Inflammatory macrophage treated with lipopolysaccharide for 1 hour (primary cell): ENCODE measurements at places on chromosomes 3 and 15.

- no peak for DNase-seq
These were observed 161.8 kb upstream of the TOPAZ1 start for GRCh38 chr3:44079916-44080315.

GRCh38 chr15:46300716-46301115, 665.9 kb downstream of the SQOR start:
- no peak for DNase-seq

GRCh38 chr3:184073621-184074020, 20.8 kb downstream of the HTR3C start:
- no peak for DNase-seq

- DNase-seq = no peak
These were observed 22.2 kb downstream of the MELTF start for GRCh38 chr3:197007296-197007940.

GRCh38 chr15:39581793-39582285, 960 bp downstream of the THBS1 start:
- no peak for DNase-seq

- no peak for DNase-seq
These were observed 416.5 kb upstream of the TGFBR2 start for GRCh38 chr3:30189900-30190299.

- DNase-seq = peak; percentile 12
These were observed 92.5 kb downstream of the CHSY1 start for GRCh38 chr15:101159096-101159935.

DNA sequence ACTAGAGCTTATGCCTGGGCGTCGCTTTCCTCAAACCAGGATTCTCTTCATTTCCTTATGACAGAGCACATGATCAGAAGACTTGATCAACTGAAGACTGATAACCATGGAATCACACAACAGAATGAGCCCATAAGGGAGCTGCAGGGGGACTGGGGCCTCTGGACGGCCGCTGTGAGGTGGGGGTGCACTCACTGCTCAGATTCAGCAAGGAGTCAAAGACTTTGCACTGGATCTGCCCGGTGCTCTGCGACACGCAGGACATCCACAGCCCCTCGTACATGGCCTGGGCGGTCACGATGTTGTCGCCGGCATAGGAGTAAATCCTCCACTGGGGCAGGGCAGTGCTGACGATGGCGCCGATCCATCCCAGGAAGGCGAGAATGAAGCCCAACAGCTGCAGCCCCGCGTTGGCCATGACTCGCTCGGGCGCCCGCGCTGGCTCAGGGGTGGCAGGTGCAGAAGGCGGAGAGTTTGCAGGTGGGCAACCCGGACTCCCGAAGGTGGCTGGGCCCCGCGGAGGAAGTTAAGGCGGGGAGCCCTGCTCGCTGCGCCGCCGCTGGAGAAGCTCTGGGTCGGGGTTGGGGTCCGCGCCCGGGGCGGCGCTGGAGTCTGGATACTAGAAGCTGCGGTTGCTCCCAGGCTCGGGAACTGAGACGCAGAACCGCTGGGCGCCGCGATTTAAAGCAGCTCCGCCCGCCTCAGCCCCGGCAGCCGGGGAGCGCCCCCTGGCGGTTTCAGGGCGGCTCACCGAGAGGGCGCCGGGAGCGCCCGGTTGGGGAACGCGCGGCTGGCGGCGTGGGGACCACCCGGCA, at the start of gene CLDN1:
Gene CLDN1, minus strand, starts transcription at position 658 of the 815 bp plus-strand sequence. Its CDS starts 240 bp downstream, at position 418.
- peak; percentile 55 for DNase-seq

DNA sequence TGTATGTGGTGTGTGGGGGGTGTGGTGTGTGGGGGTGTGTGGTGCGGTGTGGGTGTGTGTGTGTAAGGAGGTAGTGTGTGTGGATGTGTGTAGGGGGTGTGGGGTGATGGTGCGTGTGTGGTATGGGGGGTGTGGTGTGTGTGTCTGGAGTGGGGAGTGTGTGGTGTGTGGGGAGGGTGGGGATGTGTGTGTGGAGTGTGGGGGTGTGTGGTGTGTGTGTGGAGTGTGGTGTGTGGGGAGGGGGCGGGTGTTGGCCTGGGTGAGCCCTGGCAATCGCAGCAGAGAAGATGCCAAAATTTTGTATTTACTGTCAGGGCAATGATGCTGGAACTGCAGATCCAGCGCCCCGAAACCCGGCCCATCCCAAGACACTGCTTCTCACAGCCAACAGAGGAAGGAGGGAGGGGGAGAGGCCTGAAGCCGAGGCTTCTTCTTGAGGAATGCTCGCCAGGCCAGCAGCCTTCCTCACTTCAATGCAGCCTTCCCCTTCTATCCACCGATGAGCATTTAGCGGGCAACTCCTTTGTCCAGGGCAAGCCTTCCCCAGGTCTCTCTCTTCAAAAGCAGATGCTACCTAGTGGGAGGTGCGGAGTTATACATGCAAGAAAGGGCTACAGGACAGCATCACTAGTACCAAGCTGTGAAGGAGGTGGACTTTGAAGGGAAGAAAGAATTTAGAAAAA, 11.9 kb upstream of the SRP14 start:
- DNase-seq = no peak

DNA sequence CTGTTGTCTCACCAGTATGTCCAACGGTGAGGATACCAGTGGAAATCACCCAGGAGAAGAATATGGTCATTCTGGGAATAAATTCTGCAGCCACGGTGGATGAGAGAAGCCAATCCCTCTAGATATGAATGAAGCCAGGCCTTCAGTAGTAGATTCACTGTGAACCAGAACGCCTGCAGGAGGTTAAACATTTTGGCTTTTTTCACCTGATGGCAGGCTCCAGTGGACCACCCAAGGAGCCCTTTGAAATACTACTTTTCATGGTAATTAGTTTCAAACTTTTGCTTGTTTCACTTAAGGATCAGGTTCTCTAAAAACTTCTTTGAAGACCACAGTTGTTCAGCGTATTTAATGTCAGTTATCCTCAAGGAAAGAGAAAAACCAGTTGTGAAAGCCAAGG, 353.4 kb downstream of the RORA start:
- no peak for DNase-seq

DNA sequence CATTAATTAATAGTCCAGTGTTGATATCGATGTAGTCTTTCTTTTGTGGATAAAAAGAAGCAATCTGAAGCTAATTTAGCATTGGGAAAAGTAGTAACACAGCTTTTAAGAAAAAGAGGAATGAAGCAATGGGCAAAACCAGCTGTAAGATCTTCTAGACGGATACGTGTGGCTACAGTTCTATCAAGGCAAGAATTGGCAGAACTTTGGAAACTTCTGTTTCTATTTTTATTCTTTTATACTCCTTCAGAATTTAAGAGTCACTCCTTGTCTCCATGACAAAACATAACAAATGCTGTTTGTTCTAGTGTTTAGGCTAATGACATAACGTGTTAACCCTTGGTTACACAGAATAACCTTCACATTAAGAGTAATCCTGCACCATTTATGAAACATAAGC, 289.2 kb downstream of the ROBO2 start:
- DNase-seq = no peak

- DNase-seq = no peak
These were observed 6.0 kb upstream of the LIPH start for GRCh38 chr3:185558395-185558794.
